ENCODE measurements at places on chromosomes 1 and 21. TPM values are rescaled to one million over a fixed set of nuclear protein-coding genes. Genes with fewer than 3 reads are reported as not detected.

SLAMF9 gene
- total RNA-seq: not detected

ADAMTS4 gene
- 19.5 TPM for total RNA-seq

DNA sequence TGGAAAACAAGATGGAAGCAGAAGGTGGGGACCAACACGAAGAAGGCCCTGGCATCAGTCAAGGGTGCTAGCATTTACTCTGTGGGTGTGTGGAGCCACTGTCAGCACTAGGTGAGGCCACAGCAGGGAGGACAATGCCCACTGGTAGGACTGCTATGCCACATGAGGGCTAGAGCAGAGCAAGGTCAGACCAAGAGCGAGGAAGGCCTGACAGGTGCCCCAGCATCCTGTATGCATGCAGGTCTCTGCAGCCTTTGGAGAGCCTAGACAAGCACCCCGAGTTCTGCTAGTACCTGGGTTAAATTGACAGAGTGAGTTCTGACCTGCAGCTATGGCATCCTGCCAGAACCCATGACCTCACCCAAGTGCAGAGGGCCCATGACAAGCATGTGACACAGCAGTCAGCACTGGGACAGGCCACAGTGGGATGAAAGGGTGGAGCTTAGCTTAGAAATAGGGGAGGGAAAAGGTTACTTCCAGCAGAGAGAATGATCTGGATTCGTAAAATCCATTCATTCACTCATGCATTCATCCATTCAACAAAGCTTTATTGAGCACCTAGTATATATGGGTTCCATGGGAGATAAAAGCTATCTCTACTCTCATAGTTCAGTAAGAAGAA lies 9.0 kb upstream of the CSF1 start:
- no peaks in the 10 kb centered on the region for H3K36me3 ChIP-seq
- H3K4me3 ChIP-seq: no peak overlapping the region
- H3K27ac ChIP-seq: no peak overlapping the region
- no peaks in the 10 kb centered on the region for H3K27me3 ChIP-seq
- DNase-seq: no peak

WNT4 gene
- total RNA-seq: not detected

HYI gene
- 23.0 TPM for total RNA-seq

IGSF5 gene
- 2.9 TPM for total RNA-seq

- peaks cover 55% of the 10 kb centered on the region for H3K36me3 ChIP-seq
- H3K4me1 ChIP-seq: peaks cover 8% of the 10 kb centered on the region
- no peak overlapping the region for H3K4me3 ChIP-seq
- H3K27me3 ChIP-seq: no peaks in the 10 kb centered on the region
- no peak overlapping the region for H3K27ac ChIP-seq
- no peak for DNase-seq
These were observed 8.1 kb upstream of the PMF1 start for GRCh38 chr1:156204686-156205085.

DNA sequence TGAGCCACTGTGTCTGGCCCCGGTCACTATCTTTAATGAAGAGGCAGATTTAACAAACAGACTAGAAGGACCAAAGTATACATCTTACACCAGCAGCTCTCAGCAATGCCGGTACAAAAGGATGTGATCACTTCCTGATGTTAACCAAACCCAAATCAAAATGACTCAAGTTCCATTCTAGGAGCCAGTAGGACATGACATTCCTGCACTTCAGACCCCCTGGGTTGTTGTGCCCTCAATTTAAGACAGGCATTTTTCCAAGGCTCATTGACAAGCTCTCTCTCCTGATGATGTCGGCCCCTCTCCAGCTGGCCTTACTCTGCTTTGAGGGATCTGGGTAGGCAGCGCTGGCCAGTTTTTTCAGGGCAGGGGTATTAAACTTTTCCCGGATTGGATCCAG lies 35.1 kb downstream of the YARS1 start:
- no peak for DNase-seq
- H3K27me3 ChIP-seq: no peaks in the 10 kb centered on the region
- no peak overlapping the region for H3K27ac ChIP-seq
- H3K4me1 ChIP-seq: no peaks in the 10 kb centered on the region

LSM10 gene
- total RNA-seq: 59.9 TPM

DNA sequence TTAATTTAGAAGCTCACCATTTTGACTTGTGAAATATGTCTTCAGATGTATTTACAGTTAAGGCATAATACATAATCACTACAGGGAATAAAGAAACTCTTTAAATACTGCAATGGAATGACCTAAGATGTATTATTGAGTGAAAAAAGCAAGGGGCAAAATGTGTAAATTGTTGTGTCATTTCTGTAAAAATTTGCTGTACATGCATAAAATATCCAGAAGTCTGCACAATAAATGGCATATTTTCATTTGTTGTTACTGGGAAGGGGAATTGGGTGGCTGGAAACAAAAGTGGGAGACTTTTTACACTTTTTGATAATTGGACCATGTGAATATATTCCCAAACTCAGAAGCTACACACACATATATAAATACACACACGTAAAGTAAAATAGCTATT lies 17.1 kb downstream of the LRIG2 start:
- H3K36me3 ChIP-seq: peaks cover 20% of the 10 kb centered on the region
- no peaks in the 10 kb centered on the region for H3K27me3 ChIP-seq
- no peak overlapping the region for H3K27ac ChIP-seq
- DNase-seq: no peak

- peak; percentile 92 for DNase-seq
- H3K36me3 ChIP-seq: peaks cover 3% of the 10 kb centered on the region
- H3K27ac ChIP-seq: peak overlapping the region; percentile 99
- peaks cover 46% of the 10 kb centered on the region for H3K4me1 ChIP-seq
These were observed 1.4 kb upstream of the KLHL21 start for GRCh38 chr1:6603915-6604558.

GRCh38 chr1:29120367-29120766 lies 3.3 kb downstream of the TMEM200B start:
- no peak overlapping the region for H3K4me3 ChIP-seq
- DNase-seq: no peak
- H3K4me1 ChIP-seq: no peaks in the 10 kb centered on the region
- peaks cover 4% of the 10 kb centered on the region for H3K36me3 ChIP-seq

GRCh38 chr1:193417945-193418744 lies 231.7 kb upstream of the B3GALT2 start:
- H3K4me3 ChIP-seq: peak overlapping the region; percentile 31
- no peak for DNase-seq
- H3K27ac ChIP-seq: peak overlapping the region; percentile 7
- H3K4me1 ChIP-seq: no peaks in the 10 kb centered on the region

CD1B gene
- total RNA-seq: not detected

PGLYRP4 gene
- not detected for total RNA-seq

OR2T3 gene
- not detected for total RNA-seq

COL6A2 gene
- total RNA-seq: 252 TPM

DNA sequence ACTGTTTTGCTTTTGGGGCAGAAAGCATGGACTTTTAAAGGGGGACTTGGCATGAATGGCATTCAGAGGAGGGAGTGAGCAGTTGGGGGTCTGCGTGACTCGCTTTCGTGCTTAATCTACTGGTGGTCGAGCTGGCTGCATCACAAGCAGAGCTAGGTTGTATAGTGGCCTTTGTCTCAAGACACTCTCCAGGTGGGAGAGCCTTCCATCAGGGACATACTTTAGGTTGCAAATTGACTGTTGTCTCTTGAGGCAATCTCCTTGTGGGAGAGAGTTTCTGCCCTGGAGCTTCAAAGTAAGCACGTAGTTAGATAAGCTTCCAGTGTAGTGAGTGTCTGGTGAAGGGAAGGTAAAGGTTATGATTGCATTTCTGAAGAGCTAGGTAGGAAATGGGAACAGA lies 93.9 kb downstream of the C1orf21 start:
- no peaks in the 10 kb centered on the region for H3K27me3 ChIP-seq
- H3K36me3 ChIP-seq: peaks cover 12% of the 10 kb centered on the region
- no peak overlapping the region for H3K4me3 ChIP-seq

DNA sequence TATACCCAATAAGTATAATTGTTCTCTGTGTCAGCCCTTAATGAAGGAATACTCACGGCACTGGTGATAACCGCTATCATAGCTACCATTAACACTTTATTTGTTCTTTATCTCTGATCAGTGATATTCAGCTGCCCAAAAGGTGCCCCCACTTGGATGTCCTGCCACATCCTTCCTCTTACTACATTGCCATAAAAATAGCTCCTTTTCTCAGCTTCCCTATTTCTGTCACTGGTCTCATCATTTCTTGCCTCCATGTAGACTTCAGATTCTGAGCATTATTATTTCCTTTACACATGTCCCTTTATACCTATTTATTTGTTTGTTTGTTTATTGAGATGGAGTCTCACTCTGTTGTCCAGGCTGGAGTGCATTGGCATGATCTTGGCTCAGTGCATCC lies 2.7 kb upstream of the RAB29 start:
- H3K27me3 ChIP-seq: no peaks in the 10 kb centered on the region
- no peak overlapping the region for H3K4me3 ChIP-seq
- H3K27ac ChIP-seq: no peak overlapping the region

- H3K4me3 ChIP-seq: no peak overlapping the region
- H3K27ac ChIP-seq: no peak overlapping the region
- H3K4me1 ChIP-seq: peaks cover 34% of the 10 kb centered on the region
These were observed 39.5 kb upstream of the BCAR3 start for GRCh38 chr1:93720956-93721626.

ROR1 gene
- 40.8 TPM for total RNA-seq

- no peak for DNase-seq
- no peaks in the 10 kb centered on the region for H3K27me3 ChIP-seq
- H3K27ac ChIP-seq: no peak overlapping the region
- no peak overlapping the region for H3K4me3 ChIP-seq
- H3K4me1 ChIP-seq: no peaks in the 10 kb centered on the region
These were observed 8.1 kb downstream of the CELA2B start for GRCh38 chr1:15483971-15484370.

CELA2A gene
- total RNA-seq: not detected

DNA sequence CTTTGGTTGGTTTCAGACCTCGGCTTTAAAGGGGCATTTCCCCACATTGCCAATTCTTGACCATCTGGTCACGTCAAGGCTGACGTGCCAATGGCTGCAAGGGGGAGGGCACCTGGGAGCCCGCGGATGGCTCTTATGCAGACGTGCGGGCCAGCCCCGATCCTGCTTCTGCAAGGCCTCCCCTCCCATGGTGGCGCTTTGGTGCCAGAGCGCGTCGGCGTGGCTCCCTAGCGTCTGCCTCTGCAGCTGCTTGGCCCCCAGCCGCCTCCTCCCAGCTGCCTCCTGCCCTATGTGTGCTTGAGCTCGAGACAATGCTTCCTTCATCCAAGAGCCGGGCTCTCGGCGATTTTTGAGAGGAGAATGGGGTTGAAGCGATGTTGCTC lies 29.1 kb downstream of the SKI start:
- H3K4me1 ChIP-seq: no peaks in the 10 kb centered on the region
- DNase-seq: no peak
- peak overlapping the region; percentile 76 for H3K27ac ChIP-seq
- H3K4me3 ChIP-seq: no peak overlapping the region

DNA sequence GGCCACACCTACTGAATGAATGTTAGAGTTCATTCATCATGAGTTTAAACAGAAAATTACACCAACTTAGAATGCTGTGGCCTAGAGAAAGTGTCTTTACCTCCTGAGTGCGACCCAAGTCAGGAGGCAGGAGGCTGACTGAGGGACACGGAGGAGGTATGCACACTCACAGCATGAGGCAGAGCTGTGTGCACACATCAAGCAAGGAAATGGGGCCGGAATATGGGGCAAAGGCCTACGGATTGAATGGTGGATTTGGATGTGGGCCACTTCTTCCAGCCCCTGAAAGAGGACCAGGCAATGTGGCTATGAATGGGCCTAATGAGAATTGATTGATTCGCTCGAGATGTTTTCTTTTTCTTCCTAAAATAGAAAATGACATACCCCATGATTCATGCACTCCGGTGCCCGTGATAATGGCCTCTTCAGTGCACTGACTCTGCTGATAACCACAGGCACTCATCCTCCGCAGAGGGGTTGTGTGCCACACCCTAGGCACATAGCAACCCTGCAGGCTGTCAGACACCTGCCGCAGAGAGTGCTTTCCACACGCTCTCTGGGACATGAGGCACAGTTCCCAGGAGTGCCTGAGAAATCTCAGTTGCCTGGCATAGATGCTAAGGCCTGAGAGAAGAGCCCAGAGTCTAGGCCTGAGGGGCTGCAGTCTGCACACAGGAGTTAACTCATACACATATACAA lies 155.5 kb downstream of the GLUL start:
- no peak overlapping the region for H3K4me3 ChIP-seq
- no peaks in the 10 kb centered on the region for H3K4me1 ChIP-seq
- no peak for DNase-seq
- H3K36me3 ChIP-seq: no peaks in the 10 kb centered on the region
- H3K27me3 ChIP-seq: no peaks in the 10 kb centered on the region
- peak overlapping the region; percentile 63 for H3K27ac ChIP-seq

DNA sequence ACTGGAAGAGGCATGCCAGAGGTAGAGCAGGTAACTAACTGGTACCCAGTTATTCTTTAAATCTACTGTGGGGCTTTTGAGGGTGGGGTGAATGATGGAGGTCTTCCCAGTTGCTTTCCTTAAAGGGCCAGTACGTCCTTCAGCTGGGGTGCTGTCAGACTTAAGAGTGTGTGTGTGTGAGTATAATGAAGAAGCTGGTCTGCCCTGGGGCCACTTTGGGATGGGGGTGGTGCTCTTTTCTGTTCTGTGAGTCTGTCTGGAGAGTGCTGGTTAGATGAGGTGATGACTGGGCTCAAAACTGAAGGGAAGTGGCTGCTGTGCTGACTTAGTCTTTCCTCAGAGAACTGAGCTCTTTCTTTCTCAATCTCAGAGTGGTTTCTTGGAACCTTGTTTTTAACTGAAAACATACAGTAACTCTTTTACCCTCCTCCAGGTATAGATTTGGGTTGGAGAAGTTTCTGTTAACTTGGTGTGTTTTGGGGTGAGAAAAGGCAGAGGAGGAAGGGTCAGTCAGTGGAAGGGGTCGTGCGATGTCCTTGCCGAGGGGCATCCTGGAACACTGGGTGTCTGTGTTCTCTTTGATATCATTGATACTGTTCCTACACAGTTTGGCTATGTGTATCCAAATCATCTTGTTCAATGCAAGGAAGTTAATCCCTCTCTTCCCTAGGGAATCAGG lies 746 bp downstream of the MACF1 start:
- peak overlapping the region; percentile 54 for H3K4me3 ChIP-seq
- peak overlapping the region; percentile 97 for H3K27ac ChIP-seq
- no peaks in the 10 kb centered on the region for H3K4me1 ChIP-seq
- H3K27me3 ChIP-seq: no peaks in the 10 kb centered on the region
- peak; percentile 68 for DNase-seq

DNA sequence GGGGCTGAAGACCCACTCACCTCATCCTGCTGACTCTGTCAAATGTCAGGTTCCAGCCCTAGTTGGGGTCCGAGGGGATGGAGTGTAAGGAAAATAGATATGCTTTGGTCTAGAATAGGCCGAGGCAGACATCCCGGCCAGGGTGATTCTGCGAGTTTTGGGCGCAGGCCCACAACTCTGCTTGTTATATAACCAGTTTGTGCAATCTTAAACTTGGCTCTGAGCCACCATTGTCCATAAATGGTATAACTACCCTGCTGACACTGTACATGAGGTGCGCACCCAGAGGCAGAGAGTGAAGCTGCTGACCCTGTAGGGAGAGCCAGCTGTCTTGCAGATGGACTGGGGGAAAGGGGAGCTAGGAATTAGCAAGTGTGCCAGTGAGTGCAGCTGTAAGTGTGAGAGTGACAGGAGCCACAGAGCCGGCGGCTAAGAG lies 1388.8 kb downstream of the AMY1C start:
- H3K4me1 ChIP-seq: no peaks in the 10 kb centered on the region
- no peaks in the 10 kb centered on the region for H3K27me3 ChIP-seq
- no peaks in the 10 kb centered on the region for H3K36me3 ChIP-seq
- H3K27ac ChIP-seq: no peak overlapping the region
- no peak overlapping the region for H3K4me3 ChIP-seq

GRCh38 chr1:61226791-61227567 lies 144.6 kb downstream of the NFIA start:
- no peak for DNase-seq
- no peaks in the 10 kb centered on the region for H3K36me3 ChIP-seq
- H3K27ac ChIP-seq: no peak overlapping the region
- H3K27me3 ChIP-seq: no peaks in the 10 kb centered on the region
- no peak overlapping the region for H3K4me3 ChIP-seq
